ENCODE measurements at places on chromosomes 13 and 19. TPM values are rescaled to one million over a fixed set of nuclear protein-coding genes. Genes with fewer than 3 reads are reported as not detected.

The PLIN5 gene
- total RNA-seq, result not detected

The DPF1 gene
- 5.8 TPM for total RNA-seq

The NBEA gene
- total RNA-seq, result 6.0 TPM

The ANGPTL4 gene
- 6.6 TPM for total RNA-seq

The PTPRH gene
- 0.81 TPM for total RNA-seq

The TMEM143 gene
- total RNA-seq, result 6.4 TPM

The CYP4F2 gene
- not detected for total RNA-seq

DNA sequence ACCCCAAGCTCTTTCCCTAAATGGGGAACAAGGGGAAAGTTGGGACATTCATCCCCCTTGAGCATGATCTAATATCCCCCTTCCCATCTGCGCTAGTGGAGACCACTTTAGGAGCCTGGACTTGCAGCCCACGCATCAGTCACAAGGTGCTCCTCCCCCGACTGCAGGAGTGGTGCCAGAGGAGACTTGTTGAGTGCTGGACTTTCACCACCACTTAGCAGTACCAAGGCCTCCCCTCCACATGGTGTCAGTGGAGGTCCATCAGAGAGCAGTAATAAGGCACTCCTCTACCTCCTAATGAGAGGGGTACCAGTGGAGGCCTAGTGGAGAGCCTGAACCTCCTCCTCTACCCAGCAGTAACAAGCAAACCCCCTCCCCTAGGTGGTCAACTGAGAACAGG is 22.5 kb downstream of the CAB39L start:
- DNase-seq, result no peak
- no peaks in the 10 kb centered on the region for H3K27me3 ChIP-seq
- H3K4me3 ChIP-seq, result no peak overlapping the region
- H3K27ac ChIP-seq, result no peak overlapping the region

DNA sequence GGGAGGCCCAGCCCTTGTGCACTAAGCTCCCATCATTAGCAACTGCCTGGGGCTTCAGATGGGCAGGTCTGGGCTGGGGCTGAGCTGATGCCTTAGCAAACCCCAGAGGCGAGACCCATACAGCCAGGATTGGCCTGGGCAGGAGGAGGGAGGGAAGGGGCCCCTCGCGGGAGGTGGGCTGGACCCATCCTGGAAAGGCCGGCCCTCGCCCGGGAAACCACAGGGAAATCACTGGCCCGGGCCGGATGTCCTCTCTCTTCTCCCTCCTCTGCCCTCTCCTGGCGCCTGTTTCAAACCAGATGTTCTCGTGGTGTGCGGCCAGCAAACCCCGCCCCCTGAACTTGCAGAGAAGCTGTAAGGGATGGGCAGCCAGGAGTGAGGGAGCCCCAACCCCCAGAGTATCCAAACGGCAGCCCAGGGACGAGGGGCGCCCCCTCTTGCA is 43.1 kb downstream of the TMEM255B start:
- H3K36me3 ChIP-seq, result no peaks in the 10 kb centered on the region
- peaks cover 3% of the 10 kb centered on the region for H3K27me3 ChIP-seq
- H3K4me3 ChIP-seq, result no peak overlapping the region
- peak; percentile 74 for DNase-seq

- H3K27ac ChIP-seq, result peak overlapping the region; percentile 67
- H3K4me3 ChIP-seq, result peak overlapping the region; percentile 90
- H3K27me3 ChIP-seq, result peaks cover 7% of the 10 kb centered on the region
- H3K36me3 ChIP-seq, result peaks cover 27% of the 10 kb centered on the region
- DNase-seq, result no peak
These were observed 3.4 kb downstream of the SLITRK1 start for GRCh38 chr13:83878691-83879430.

GRCh38 chr13:113088691-113089020 is 16.9 kb upstream of the F7 start:
- DNase-seq, result no peak

DNA sequence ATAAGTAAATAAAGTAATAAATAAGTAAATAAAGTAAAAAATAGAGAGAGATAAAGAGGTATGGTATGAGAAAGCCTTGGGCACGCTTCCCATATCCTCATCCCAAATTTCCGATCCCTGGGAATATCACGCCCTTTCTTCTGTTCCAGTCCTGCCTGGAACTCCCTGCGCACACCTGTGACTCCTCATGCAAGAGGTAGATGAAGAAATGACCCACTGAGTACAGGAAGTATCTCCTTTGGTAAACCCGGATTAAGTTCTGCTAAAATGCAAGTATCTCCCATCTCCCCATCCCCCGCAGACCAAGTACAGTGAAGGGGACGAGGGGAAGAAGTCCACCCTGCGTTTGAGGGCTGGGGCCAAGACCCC is 399 bp upstream of the ZNF136 start:
- peaks cover 19% of the 10 kb centered on the region for H3K4me1 ChIP-seq
- H3K27me3 ChIP-seq, result no peaks in the 10 kb centered on the region
- H3K27ac ChIP-seq, result peak overlapping the region; percentile 96
- peaks cover 34% of the 10 kb centered on the region for H3K36me3 ChIP-seq
- H3K4me3 ChIP-seq, result peak overlapping the region; percentile 95

GRCh38 chr13:57784633-57785032 is 153.1 kb downstream of the PCDH17 start:
- no peaks in the 10 kb centered on the region for H3K27me3 ChIP-seq
- no peaks in the 10 kb centered on the region for H3K36me3 ChIP-seq
- no peak for DNase-seq
- H3K4me1 ChIP-seq, result no peaks in the 10 kb centered on the region
- H3K27ac ChIP-seq, result no peak overlapping the region

DNA sequence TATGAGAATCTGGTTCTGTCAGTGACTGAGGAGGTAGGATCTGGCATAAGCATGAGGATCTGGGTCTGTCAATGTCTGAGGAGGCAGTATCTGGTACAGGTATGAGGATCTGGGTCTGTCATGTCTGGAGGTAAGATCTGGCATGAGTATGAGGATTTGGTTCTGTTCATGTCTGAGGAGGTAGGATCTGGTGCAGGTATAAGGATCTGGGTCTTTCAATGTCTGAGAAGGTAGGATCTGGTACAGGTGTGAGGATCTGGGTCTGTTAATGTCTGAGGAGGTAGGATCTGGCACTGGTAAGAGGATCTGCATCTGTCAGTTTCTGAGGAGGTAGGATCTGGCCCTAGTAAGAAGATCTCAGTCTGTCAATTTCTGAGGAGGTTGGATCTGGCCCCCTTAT is 12.4 kb upstream of the PDCD2L start:
- no peak overlapping the region for H3K4me3 ChIP-seq
- H3K27me3 ChIP-seq, result no peaks in the 10 kb centered on the region
- H3K27ac ChIP-seq, result no peak overlapping the region
- H3K4me1 ChIP-seq, result no peaks in the 10 kb centered on the region
- DNase-seq, result no peak
- H3K36me3 ChIP-seq, result no peaks in the 10 kb centered on the region

GRCh38 chr19:41711376-41712261 is 3.2 kb downstream of the CEACAM5 start:
- H3K4me3 ChIP-seq, result no peak overlapping the region
- no peaks in the 10 kb centered on the region for H3K4me1 ChIP-seq
- H3K27me3 ChIP-seq, result peaks cover 56% of the 10 kb centered on the region
- no peaks in the 10 kb centered on the region for H3K36me3 ChIP-seq
- no peak for DNase-seq
- H3K27ac ChIP-seq, result no peak overlapping the region

DNA sequence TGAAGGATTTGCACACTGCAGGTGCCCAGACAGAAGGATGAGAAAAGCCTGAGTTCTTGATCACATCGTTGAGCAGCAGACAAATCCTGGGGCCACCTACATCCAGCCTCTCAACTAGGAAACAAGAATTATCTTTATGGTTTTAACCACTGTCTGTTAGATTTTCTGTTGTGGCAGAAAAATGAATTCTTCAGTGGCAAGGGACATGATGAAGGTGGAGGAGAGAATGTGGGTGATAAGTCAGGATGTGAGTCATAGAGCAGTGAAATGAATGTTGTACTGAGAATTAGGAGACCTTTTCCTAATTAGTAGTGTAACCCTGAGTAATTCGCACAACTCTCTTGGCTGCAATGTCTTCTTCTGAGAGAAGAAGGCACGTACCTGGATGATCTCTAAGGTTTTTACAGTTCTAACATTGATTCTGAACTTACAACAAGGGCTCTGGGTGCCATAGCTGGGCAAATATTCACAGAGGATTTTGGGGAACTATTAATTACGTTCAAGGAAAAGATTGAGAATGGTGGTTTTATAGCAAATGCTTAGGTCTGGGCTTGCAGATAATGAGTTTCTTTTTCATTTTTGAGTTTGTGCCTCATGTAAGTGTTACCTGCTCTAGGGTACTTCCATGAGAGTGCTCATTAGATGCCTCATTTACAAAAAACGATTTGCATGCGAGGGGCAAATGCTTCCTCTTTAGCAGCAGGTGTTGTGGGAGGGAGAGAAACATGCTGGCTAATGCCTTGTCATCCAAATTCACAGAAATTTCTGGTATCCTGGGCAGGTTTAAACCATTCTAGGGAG is 111.0 kb upstream of the KL start:
- no peak overlapping the region for H3K4me3 ChIP-seq
- H3K27me3 ChIP-seq, result peaks cover 7% of the 10 kb centered on the region
- DNase-seq, result no peak
- H3K4me1 ChIP-seq, result peaks cover 42% of the 10 kb centered on the region
- no peak overlapping the region for H3K27ac ChIP-seq

- H3K27ac ChIP-seq, result peak overlapping the region; percentile 100
- H3K27me3 ChIP-seq, result peaks cover 8% of the 10 kb centered on the region
- peaks cover 16% of the 10 kb centered on the region for H3K36me3 ChIP-seq
- peak; percentile 96 for DNase-seq
These were observed 90.9 kb downstream of the SIPA1L3 start for GRCh38 chr19:37997911-37998344.

GRCh38 chr13:79995334-79995733 is 345.6 kb downstream of the SPRY2 start:
- DNase-seq, result peak; percentile 90
- no peaks in the 10 kb centered on the region for H3K27me3 ChIP-seq
- H3K27ac ChIP-seq, result peak overlapping the region; percentile 68
- H3K36me3 ChIP-seq, result no peaks in the 10 kb centered on the region

GRCh38 chr13:111368091-111368490 is 47.6 kb downstream of the TEX29 start:
- no peaks in the 10 kb centered on the region for H3K4me1 ChIP-seq
- H3K27me3 ChIP-seq, result peaks cover 20% of the 10 kb centered on the region
- no peak overlapping the region for H3K4me3 ChIP-seq
- DNase-seq, result no peak
- no peaks in the 10 kb centered on the region for H3K36me3 ChIP-seq

- H3K27me3 ChIP-seq, result peaks cover 3% of the 10 kb centered on the region
- H3K27ac ChIP-seq, result no peak overlapping the region
- H3K36me3 ChIP-seq, result no peaks in the 10 kb centered on the region
- peaks cover 23% of the 10 kb centered on the region for H3K4me1 ChIP-seq
These were observed 102.6 kb upstream of the RNF113B start for GRCh38 chr13:98279473-98280175.

DNA sequence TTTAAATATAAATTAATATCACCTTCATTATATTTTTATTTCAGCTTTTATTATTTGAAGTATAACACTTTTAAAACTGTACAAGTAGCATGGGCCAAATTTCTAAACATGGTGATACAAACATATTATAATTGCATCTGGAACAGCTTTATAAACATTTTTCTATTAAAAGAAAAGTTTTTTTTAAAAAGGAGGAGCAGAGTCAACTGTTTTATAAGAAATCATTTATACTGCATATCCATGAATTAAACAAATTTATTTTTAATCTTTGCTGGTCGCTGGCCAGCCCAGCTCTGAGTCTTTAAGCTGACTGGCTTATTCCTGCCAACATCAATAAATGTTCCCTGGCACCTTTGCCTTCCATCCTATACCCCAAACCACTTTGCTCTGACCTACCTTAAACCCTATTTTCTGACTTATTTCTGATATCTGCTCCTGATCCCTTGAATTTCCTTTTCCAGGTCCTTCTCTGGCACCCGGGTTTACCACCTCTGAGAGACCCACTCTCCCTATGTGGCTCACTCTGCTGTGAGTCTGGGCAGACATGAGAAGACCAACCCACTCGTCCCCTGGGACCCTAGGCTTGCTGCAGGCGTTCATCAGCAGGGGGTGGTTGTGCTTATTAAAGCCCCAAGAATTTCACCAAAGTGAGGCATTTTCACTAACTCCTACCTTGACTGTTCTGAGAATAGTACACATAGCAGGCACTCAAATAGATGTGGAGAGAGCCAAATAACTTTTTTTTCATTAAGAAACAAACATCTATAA is 220.3 kb downstream of the KLF12 start:
- H3K27ac ChIP-seq, result no peak overlapping the region
- peaks cover 31% of the 10 kb centered on the region for H3K4me1 ChIP-seq
- no peaks in the 10 kb centered on the region for H3K27me3 ChIP-seq
- H3K36me3 ChIP-seq, result no peaks in the 10 kb centered on the region
- DNase-seq, result no peak

DNA sequence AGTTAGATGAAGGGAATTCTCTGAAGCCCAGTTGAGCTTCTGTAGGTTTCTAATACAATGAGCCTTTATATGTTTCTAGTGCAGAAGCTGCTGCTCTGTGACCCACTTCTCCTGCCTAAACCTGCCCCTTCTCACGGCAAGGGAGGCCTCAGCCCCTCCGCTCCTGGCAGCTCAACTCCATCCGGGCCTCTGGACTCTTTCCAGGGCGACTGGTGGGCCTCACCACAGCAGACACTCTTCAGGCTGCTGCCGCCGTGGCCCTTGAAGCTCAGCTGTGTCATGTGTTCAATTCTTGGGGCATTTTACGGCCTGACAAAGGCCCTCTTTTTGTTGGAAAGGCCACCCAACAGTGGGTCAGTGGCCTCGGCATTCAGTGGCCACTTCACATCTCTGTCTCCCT is 10.0 kb upstream of the C19orf33 start:
- H3K4me1 ChIP-seq, result peaks cover 22% of the 10 kb centered on the region
- no peak overlapping the region for H3K27ac ChIP-seq
- no peak overlapping the region for H3K4me3 ChIP-seq
- DNase-seq, result no peak
- peaks cover 3% of the 10 kb centered on the region for H3K27me3 ChIP-seq

DNA sequence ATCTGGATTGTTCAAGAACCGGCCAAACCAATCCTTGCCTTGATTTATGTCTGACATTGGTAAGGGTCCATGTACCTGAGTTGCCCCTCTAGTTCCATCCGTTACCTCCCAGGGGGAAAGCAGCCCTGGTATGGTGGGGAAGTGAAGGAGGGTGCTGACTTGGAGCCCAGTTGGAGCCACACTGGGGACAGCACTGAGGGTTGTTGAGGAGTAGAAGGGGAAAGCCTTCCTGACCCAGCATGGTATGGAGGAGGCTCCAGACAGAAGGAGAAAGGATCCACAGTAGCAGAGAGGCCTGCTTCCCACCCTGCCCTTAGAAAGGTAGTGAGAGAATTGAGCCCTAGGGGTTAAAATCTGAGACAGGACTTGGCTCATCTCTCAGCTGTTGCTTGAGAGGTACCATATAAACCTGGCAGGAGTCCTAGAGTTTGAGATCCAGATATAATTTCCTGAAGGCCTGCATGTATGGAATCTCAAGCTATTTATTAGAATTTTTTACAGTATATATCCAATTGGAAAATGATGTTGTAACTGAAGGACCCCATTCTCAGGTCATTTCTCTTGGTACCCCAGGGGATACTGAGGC is 16.7 kb upstream of the FCGBP start:
- H3K27ac ChIP-seq, result no peak overlapping the region
- H3K36me3 ChIP-seq, result no peaks in the 10 kb centered on the region
- no peak for DNase-seq
- H3K4me1 ChIP-seq, result peaks cover 8% of the 10 kb centered on the region

DNA sequence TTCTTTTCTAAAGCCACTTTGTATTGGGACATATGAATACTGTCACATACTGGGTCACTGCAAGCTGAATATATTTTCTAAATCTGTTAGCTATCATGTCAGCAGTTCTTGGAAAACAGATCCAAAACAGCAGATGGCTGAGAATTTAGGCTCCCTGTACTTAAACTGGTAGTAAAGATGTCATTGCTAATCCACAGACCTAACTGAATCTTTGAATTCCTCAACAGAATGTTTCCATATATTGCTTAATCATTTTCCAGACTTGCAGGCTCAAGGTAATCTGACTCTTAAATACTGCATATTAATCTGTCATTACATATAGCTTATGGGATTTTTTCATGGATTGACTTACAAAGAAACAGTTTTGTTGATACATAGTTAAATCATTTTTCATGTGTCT is 639.0 kb upstream of the KLHL1 start:
- H3K4me3 ChIP-seq, result no peak overlapping the region
- no peaks in the 10 kb centered on the region for H3K4me1 ChIP-seq
